ENCODE measurements at places on chromosomes 7 and 10. TPM values are rescaled to one million over a fixed set of nuclear protein-coding genes. Genes with fewer than 3 reads are reported as not detected.

DNA sequence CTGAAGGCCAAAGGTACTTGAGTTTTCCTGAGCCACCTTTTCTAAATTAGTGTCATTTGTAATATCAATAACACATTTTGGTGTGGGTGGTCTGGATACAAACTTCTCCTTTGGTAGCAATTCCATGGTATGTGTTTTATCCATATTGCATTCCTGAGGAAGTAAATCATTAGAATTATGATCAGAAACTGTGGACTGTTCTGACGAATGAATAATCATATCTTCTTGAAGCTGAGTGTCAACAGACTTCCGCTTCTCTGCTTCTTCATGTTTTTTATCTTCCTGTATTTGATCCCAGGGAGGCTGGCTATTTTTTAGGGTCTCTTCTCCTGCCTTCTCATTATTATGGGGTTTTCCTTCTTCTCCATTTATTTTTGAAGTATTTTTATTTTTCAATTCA lies 81.4 kb downstream of the NRBF2 start:
- no peak overlapping the region for H3K4me3 ChIP-seq
- peaks cover 12% of the 10 kb centered on the region for H3K36me3 ChIP-seq
- no peak for DNase-seq
- H3K27me3 ChIP-seq: no peaks in the 10 kb centered on the region

GRCh38 chr7:76356823-76357222 lies 2.0 kb downstream of the YWHAG start:
- no peak overlapping the region for H3K27ac ChIP-seq
- H3K36me3 ChIP-seq: peaks cover 27% of the 10 kb centered on the region
- no peaks in the 10 kb centered on the region for H3K27me3 ChIP-seq
- H3K4me3 ChIP-seq: peak overlapping the region; percentile 97
- H3K4me1 ChIP-seq: peaks cover 30% of the 10 kb centered on the region

Gene PNLIP
- not detected for total RNA-seq

- no peak overlapping the region for H3K27ac ChIP-seq
- H3K27me3 ChIP-seq: no peaks in the 10 kb centered on the region
- no peak overlapping the region for H3K4me3 ChIP-seq
- no peak for DNase-seq
- no peaks in the 10 kb centered on the region for H3K36me3 ChIP-seq
Measured at GRCh38 chr7:1698201-1698600, 28.1 kb downstream of the ELFN1 start.

DNA sequence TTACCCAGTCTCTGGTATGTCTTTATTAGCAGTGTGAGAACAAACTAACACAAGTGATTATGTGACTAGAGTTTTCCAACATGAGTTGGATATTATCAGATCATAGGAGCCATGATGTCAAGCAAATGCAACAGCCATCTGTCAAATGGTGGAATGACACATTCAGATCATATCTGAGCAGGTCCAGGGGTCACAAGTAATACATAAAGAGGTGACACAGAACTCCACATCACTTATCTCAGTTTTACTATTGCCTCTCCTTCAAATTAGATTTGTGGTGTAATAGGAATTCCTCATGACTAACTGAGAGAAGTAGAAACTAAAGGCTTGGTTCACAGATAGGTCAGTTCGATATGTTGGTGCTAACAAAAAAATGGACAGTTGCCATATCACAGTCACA lies 12.2 kb upstream of the SAMD9L start:
- H3K4me1 ChIP-seq: no peaks in the 10 kb centered on the region
- peaks cover 4% of the 10 kb centered on the region for H3K27me3 ChIP-seq
- DNase-seq: no peak
- no peaks in the 10 kb centered on the region for H3K36me3 ChIP-seq
- H3K27ac ChIP-seq: no peak overlapping the region

GRCh38 chr10:102410429-102411073 lies 8.0 kb downstream of the PSD start:
- peak overlapping the region; percentile 45 for H3K4me3 ChIP-seq
- H3K36me3 ChIP-seq: no peaks in the 10 kb centered on the region
- DNase-seq: peak; percentile 60
- H3K4me1 ChIP-seq: peaks cover 38% of the 10 kb centered on the region
- H3K27ac ChIP-seq: no peak overlapping the region

DNA sequence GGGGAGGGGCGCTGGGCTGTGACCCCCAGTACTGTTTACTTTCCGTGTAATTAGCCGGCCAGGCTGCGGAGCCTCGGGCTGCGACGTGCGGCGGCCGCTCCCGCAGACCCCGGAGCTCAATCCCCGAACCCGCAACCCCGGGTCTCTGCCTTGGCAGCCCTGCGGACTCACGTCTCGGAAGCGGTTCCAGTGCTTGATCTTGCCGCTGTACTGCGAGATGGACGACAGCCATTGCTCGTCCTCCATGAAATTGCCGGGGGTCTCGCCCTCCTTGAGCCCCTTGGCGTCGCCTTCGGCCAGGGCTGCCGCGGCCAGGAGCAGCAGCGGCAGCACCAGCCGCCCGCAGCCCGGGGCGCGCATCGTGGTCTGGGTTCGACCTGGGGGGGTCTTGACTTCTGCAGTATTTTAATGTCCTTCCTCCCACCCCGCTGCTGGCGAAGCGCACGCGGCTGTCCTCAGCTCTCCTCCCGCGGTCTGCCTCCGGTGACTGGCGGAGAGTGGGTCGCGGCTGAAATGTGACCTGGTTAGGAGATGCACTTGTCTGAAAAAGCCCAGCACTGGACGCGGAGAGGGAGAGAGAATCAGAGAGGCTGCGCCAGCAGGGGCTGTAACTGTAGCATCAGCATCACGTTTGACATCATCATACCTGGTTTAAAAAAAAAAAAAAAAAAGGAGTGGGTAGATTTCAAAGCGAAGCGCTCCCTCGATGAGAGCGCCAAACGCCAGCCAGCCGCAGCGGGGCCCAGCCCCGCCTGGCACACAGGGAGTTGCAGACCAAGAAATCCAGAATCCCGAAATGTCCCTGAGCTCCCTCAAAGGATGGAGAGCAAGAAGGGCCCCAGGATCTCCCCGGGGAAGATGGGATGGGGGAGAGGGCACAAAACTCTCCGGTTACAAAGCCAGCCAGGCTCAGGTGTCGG lies at the start of gene SPOCK2:
TSS of gene SPOCK2 (minus strand) at position 583 of the 920 bp plus-strand sequence. CDS start at position 360, 223 bp downstream.
- DNase-seq: peak; percentile 65
- H3K27me3 ChIP-seq: peaks cover 70% of the 10 kb centered on the region
- H3K4me1 ChIP-seq: peaks cover 42% of the 10 kb centered on the region
- no peaks in the 10 kb centered on the region for H3K36me3 ChIP-seq

DNA sequence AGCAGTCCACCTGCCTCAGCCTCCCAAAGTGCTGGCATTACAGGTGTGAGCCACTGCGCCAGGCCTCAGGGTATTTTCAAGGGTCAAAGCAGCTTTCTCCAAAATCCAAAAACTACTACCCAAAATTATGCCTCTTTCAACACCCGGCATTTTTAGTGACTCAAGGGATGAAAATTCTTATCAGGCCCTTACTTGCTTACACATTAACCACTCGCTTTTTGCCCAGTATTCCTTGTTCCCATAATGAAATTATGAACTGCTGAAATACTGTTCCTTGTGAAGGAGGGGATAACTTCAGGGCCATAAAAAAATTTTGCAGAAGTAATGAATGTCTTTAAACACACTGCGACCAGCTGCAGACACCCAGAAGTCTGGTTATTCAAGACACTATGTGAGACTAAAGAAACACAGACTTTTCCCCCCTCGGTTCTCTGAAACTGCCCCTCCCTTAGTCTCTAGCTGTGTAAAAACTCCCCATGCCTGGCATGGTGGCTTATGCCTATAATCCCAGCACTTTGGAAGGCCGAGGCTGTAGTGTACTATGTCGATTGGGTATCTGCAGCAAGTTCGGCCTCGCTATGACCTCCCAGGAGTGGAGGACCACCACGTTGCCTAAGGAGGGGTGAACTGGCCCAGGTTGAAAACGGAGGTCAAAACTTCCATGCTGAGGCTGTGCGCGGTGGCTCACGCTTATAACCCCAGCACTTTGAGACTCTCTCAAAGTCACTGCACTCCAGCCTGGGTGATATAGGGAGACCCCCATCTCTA lies 12.0 kb downstream of the FXYD4 start:
- H3K4me1 ChIP-seq: no peaks in the 10 kb centered on the region
- H3K27me3 ChIP-seq: no peaks in the 10 kb centered on the region
- H3K27ac ChIP-seq: no peak overlapping the region
- no peak for DNase-seq
